Activated CD4-positive, alpha-beta T cell treated with anti-CD3 and anti-CD28 coated beads for 1 hour (primary cell): ENCODE measurements at places on chromosomes 12 and 14.

- DNase-seq = no peak
These were observed 3.0 kb upstream of the PIANP start for GRCh38 chr12:6703631-6704030.

DNA sequence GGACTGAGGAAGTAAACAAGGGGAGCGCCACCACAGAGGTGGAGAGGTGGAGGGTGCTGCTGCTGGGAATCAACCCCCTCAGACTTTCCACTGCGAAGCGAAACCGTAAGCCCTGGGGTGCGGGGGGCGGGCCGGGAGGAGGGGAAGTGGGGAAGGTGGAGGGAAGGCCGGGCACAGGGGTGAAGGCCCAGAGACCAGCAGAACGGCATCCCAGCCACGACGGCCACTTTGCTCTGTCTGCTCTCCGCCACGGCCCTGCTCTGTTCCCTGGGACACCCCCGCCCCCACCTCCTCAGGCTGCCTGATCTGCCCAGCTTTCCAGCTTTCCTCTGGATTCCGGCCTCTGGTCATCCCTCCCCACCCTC lies at the start of gene LAG3:
TSS of gene LAG3 (plus strand) at position 190 of the 365 bp plus-strand sequence. CDS start 333 bp downstream, outside the sequence.
- DNase-seq = peak; percentile 46

- DNase-seq = no peak
These were observed 76.0 kb downstream of the KCNK13 start for GRCh38 chr14:90137807-90138206.

DNA sequence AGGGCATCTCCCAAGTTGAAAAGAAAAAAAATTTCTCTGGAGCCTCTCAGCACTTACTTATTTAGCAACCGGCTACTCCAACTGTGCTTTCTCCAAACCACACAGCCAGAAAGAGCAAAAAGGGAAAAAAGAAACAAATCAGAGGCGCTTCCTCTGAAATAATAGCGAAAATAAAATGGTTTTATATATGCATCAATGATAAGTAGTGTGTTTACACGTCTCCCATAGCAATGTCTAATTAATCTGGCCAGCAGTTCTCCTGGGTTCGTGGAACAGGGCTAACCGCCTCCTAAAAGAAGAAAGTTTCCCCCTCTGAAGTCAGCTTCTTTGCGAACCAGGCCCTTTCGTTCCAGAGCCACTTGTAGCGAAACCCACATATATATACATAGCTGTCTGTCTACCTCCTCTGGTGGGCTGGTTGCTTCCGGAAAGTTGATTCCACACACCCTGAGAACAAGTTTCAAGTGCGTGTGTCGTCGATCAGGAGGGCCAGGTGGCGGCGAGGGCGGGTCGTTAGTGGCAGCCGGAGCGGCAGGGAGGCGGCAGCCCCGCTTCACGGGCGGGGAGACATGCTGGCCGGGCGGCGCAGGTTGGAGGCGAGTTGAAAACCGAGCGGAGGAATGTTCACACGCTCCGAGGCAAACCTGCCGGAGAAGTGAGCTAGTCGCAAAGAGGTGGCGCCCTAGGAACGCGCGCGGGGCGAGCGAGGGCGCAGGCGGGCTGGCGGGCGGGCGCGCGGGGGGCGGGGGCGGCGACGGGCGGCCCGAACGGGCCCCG lies 2.7 kb downstream of the PTHLH start:
- no peak for DNase-seq

DNA sequence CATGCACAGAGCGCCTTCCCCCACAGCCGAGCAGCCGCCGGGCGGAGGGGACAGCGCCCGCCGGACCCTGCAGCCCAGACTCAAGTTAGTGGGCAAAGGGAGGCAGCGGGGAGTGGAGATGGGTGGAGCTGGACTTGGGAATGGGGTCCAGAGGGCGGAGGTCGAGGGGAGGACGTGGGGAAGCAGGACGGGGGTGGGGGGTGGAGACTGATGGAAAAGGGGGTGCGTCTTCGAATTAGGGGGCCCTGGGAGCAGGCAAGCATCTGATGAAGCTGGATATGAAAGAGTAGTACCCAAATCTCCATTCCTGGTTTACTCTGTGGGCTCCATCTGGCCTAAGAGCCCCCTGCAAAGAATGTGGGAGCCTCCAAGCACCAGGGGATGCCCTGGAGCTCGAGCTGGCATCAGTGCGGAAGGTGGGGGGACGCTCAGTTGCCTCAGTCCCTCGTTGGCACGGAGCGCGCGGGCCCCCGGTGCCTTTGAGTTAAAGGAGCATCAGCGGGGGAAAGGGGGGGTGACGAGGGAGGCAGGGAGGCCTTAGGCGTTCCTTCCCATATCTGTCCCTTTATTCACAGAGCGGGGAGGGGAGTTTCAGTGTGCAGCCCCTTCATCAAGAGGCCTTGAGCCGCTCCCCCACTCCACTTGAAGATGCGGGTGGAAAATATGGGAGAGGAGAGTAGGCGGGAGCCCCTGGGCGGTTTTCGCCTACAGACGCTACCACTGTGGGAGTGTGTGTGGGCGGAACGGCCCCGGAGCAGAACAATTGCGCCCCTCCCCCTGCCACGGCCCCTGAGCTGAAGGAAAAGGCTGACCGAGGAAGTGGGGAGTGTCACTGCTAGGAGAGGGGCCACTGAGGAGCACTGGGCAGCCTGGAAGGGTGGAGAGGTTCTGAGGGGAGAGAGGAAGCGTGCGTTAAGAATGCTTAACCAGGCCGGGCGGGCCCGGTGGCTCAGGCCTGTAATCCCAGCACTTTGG lies 644 bp downstream of the NAB2 start:
- DNase-seq = peak; percentile 45

DNA sequence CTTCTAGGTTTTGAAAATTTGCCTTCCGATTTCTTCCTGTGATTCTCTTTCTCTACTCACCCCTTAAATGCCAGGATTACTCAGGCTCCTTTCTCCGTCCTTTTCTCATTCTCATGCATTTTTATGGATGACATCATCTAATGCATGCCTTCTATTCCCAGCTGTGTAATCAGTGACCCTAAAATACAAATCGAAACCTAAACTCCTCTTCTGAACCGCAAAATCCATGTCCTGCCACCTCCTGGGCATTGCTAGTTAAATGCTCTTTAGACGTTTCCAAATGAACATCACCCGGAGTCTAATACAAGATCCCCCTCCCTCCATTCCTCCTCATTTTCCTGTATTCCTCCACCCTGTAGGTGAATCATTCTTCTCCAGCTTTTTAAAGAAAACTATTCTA lies 1703.1 kb upstream of the FLRT2 start:
- DNase-seq = no peak

DNA sequence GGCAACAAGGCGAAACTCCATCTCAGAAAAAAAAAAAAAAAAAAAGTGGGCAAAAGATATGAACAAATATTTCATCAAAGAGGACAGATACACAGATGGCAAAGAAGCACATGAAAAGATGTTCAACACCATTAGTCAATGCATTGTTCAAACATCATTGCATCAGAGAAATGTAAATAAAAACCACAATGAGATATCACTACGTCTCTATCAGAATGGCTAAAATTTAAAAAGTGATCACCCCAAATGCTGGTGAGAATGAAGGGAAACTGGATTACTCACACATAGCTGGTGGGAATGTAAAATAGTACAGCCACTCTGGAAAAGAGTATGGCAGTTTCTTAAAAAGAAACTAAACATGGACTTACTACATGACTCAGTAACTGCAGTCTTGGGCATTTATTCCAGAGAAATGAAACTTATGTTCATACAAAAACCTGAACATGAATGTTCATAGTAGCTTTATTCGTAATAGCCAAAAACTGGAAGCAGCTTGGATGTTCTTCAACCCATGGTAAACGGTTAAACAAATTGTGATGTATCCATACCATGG lies 3.6 kb downstream of the L2HGDH start:
- no peak for DNase-seq

DNA sequence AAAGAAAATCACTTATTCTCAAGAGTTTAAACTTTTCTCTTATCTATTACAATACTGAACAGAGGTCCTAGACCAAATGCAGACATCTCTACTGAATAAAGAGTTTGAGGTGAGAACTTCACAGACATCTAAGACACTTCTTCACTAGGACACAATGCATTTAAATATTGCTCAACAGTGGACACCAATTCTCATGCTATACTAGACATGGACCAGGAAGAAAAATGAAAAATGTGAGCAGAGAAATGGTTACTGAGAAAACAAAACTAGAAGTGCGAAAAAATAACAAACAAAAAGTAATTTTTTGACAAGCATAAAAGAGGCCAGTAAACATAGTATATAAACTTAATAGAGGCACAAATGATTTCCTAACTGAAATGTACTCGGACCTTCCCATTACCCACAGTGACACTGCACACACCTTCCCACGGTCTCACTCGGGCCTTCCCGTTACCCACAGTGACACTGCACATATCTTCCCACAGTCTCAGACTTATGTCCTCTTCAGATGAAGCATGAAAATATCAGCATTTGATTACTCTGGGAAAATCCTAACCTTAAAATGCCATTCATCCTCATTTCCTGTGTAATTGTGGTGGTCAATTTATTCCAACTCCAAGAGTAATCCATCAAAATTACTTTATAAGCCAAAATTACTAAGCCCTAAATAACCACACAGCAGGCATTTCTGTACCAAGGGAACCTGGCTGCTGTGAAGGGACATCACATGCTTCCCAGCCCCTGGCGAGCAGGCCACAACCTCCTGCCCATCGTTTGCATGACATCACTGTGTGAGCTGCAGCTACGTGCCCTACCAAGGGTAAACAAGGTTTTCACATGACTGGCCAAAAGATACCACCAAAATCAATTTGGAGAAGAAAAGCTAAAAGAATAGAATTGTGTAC lies 6.4 kb downstream of the SLC15A4 start:
- no peak for DNase-seq

DNA sequence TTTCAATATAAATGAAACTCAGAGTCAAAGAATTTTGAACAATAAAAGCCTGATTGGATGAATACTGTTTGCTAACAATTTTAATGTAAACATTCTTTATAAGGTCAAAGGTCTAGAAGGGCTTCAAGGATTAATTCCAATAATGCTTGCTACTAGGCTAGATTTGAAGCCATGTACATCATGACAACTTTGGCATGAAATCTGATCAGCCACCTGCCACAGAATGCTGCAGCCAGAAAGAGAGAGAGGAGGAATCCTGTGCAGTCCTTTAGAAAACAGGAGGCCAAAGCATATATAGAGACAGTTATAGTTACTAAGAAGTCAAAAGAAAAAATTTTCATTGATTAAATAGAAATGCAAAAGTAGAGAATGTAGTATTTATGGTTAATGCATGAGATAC lies 47.1 kb downstream of the ABCD2 start:
- DNase-seq = no peak

DNA sequence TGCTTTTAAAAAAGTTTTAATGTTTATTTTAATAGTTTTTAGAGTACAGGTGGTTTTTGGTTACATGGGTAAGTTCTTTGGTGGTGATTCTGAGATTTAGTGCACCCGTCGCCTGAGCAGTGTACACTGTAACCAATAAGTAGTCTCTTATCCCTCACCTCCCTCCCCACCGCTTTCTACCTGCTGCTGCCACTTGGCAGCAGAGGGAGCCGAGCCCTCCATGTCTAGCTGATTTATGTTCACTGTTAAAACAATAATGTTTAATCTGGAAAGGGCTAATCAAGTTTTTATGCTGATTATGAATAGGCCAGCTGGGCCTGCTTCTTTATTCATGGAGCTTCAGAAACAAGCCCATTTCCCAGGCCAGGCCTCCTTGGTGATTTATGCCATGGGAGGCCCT lies 73.1 kb downstream of the ADCK1 start:
- no peak for DNase-seq

DNA sequence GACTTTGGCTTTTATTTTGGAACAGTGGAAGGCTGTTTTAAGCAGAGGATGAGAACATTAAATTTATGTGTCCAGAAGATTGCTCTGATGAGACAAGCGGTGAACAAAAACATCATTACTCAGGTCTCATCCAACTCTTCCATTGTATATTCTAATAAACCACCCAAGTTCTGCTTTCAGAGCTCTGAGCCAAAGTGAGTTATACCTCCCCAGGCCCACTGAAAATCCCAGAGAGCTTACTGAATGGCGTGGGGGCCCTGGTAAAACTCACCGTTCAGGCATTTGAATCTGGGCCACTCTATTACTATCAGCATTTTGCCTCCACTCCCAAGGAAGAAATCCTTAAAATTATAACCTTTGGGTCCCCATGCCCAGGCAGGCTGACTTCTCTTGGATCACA lies 122.0 kb upstream of the HIF1A start:
- DNase-seq = no peak

DNA sequence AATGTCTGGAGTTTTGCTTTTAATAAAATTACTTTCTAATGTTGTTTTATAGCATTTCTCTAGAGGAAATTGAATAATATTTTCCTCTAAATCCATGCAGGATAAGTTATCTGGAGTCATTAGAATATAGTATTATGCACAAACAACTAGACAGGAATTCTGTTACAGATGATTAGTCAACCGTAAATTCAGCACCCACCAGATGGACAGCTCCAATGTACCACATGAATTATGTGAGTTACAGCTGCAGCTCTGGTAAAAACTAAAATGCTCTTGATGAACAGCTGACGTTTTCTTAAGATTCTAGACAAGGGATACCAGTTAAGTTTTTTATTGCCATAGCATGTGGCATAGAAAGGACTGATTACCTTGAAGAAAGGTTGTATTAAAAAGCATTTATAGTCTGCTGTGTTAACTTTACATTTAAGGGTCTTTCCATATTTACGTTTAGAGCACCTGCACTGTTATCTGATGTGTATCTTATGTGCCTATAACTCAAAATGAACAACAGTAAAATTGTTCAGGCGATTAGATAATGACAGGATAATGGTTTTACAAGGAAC lies 321.4 kb upstream of the LRFN5 start:
- DNase-seq = no peak

- DNase-seq = no peak
These were observed 7.9 kb downstream of the TMEM63C start for GRCh38 chr14:77189479-77189878.

DNA sequence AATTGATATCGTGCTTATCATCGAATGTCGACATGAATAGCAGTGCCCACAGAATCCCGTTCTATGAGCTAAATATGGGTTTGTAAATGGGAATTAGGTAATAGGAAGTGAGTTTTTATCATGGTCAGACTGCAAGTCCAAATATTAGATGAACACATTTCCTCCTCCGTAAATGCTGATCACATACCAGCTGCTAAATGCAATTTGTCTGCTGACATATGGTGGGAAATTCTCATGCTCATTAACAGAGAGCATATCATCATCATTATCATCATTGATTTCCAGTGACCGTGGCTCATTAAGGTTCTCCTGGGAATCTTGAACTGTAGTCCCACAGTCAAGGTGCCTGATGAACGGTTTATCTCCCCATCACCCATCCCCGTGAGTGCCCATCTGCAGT lies 998.8 kb upstream of the TMEM132C start:
- no peak for DNase-seq

DNA sequence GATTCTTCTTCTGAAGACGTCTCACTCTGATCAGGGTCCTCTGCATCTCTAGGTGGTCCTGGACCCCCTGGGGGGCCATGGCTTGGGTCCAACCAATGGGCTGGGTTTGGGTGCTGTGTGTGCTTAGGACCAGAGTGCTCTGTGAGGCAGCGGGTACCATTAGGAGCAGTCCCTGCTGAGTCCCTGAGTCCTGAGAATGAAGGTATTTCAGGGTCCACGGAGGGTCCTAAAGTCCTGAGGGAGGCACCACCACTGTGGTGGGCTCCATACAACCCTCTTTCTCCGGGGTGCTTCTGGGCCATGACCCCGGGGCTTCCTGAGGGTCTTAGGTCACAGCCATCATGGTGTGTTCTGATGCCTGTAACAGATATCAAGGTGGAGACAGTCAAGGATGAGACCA lies 1.0 kb downstream of the DNAJC14 start:
- DNase-seq = no peak

GRCh38 chr12:101923045-101923718 lies 45.8 kb downstream of the DRAM1 start:
- no peak for DNase-seq

- no peak for DNase-seq
These were observed 1302.8 kb upstream of the SEL1L start for GRCh38 chr14:82836256-82836950.
